ENCODE measurements at places on chromosomes 7 and 10. TPM values are rescaled to one million over a fixed set of nuclear protein-coding genes. Genes with fewer than 3 reads are reported as not detected.

GHRHR gene
- total RNA-seq: not detected

LFNG gene
- 66.1 TPM for total RNA-seq

SKIDA1 gene
- 0.74 TPM for total RNA-seq

TAS2R16 gene
- not detected for total RNA-seq

MUC3A gene
- 2.0 TPM for total RNA-seq

STEAP1B gene
- not detected for total RNA-seq

SMO gene
- total RNA-seq: 3.3 TPM

GRCh38 chr10:22455068-22455857 lies 110.0 kb downstream of the SPAG6 start:
- no peak for DNase-seq

DNA sequence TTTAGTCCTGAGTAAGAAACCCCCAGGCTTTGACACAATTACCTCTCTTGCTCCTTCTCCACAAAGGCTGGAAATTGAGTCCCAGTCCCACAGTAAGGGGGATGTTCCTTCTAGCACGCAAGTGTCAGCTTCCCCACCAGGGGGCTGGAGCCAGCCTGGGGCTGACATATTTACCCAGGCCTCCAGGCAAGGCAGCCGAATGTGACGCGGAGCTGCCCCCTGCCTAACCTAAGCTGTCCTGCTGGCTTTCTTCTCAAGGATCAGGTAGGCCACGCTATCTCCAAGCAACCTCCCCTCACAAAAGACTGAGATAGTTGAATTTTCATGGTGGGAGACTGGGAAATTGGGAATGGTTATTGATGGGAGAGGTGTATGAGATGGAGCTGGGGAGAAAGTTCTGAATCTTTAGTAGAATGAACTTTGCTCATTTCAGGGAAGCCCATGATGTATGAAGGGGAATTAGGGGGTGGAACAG lies 19.2 kb upstream of the BMPER start:
- DNase-seq: no peak

DNA sequence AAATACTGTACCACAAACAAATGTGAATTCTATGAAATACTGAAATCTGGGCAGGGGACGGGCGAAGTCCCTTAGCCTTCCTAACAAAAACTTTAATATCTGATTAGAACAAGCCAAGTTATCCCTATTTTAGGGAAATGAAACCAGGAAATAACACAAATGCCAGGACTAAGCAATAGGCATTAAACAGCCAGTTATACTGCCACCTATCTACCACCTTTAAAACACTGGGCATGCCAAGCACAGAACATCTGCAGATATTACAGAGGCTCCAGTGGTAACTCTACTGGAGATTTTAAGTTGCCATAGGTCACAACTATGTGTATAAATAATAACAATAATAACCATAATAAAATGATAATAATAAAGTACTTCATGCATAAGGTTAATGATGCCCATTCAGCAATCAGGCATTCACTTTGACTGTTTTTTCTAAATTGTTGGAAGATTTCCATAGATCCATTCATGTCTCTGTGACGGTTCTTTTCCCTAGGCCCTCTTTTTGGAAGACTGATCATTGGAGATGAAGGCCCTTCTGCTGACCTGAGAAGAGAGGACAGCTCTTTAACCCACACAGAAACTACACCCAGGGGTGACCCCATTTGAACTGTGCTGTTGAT lies 195.7 kb downstream of the CACNA2D1 start:
- DNase-seq: no peak

DNA sequence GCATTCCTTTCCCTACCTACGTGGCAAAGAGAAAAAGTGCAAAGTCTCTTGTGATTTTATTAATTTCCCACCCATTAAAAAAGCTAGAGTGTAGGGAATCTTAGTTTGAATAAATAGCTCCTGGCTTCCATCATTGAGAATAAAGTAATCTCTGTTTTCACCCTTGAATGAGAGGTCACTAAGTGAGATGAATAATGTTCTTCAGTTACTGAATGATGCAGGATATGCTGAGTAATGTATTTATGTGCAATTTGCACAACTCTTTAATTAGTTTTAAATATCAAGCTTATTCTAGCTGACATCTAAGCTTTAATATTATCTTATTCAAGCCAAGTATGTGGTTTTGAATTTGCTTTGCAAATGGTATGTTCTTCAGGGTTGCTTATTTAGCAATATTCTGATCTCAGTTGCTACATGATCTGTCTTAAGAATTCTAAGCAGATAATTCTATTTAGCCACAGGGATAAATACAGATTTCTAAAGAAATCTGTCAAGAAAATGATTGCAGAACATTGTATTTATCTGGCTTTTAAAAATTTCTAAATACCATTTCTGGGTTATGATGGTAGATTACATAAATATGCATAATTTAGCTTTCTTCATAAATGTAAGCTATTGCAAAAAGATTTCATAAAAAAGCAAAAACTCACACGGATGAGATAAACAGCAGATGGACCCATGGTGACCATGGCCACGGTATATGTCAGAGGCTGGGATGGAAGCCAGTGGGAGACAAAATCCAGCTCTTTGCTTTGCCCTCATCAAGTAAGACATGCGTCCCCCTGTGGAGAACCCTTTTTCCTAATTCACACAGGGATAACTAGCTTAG lies 141.0 kb downstream of the MACC1 start:
- DNase-seq: no peak

DNA sequence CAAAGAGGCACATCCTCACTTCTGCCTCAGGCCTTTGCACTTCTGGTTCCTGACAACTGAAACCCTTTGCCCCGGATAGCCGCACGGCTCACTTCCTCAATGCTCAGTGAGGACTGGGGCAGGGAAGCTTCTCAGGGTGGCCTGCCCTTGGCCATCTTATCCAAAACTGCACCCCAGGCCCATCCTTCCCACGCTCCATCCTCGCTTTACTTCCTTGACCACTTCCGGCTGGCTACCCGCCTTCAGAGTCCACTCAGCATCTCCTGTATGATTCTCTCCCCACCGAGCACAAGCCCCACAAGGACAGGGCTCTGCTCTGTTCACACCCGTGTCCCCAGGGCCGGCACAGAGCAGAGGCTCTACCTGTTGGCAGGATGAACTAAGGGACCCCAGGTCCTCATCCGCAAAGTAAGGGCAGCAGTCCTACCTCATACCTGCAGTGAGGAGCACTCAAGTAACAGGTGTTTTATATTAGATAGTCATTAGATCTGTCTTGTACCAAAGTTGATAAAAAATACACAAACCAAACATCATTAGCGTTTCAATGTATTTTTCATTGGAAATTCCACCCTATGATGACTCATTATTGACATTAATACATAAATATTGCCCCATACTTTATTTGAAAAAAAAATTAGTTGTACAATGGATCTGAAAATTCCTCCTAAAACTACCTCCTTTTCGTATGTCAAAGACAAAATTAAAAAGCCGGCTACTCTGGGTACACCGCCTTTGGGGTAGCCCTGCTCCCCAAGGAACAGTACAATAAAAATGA lies 35.0 kb downstream of the GNA12 start:
- no peak for DNase-seq

DNA sequence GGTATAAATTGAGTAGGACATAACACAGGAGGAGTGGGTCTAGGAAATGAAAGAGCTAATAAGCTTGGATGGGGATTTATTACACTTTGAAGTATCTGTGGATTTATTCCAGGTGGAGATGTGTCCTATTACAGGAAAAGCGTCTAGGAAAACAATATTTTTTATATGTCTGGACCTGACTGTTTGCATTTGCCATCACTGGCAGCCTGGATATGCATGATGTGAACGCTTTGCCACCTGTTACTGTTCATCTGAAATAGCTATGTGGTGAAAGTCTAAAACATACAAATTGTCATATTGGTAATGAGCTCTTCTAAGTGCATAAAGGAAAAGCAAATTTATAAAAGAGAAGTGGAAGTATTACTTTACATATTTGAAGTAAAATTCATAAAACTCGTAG lies 31.6 kb upstream of the AGMO start:
- no peak for DNase-seq

- no peak for DNase-seq
Observed at GRCh38 chr7:129176916-129177710, 11.3 kb upstream of the SMO start.

DNA sequence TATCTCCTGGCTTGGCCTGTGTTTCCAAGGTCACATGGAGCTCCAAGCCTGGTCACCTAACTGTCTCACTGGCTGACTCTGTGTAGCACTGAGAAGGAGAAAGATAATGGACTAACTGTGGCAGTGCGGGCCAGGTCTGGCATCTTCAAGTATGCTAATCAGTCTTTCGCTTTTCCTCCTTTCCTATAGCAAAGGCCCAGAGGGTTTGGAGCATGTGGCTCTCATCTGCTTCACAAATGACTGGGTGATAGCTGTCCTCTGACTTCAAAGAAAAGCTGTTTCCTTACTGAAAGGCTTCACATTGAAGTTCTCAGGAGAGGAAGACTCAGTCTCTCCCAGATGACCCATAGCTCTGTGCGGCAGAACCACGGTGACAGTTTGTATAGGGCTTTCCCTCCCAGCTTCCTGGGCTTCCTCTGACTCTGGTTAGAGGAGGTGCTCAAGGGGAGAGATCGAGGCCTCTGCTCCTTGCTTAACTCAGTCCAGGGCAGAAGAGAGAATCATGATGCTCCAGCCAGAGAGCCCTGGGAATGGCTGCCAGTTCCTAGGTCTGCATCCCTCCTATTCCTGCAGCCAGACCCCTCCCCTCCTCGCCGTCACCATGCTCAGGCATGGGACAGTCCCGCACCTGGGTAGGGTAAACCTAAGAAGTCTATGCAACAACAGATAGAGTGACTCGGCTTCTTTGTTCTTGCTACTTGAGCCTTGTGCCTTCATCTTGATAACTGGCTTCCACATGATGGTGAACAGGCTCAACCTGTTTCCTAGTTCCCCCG lies 72.3 kb downstream of the CCDC71L start:
- DNase-seq: no peak
